Neural cell (in vitro differentiated cells): ENCODE measurements at places on chromosomes 4 and X. TPM values are rescaled to one million over a fixed set of nuclear protein-coding genes. Genes with fewer than 3 reads are reported as not detected.

The MAGEE1 gene
- polyA plus RNA-seq: 22.3 and 24.8 TPM in 2 replicates

The FAM149A gene
- polyA plus RNA-seq: 9.1 and 12.2 TPM in 2 replicates

The SLC49A3 gene
- polyA plus RNA-seq: not detected in 2 replicates

The NR3C2 gene
- 0.06 and 0.12 TPM in 2 replicates for polyA plus RNA-seq

The GNRHR gene
- not detected in 2 replicates for polyA plus RNA-seq

The PDLIM5 gene
- 1.6 and 2.7 TPM in 2 replicates for polyA plus RNA-seq

The NSUN7 gene
- 0.51 and 3.8 TPM in 2 replicates for polyA plus RNA-seq

The ABLIM2 gene
- polyA plus RNA-seq: 14.9 and 103 TPM in 2 replicates

The IQSEC2 gene
- 2.4 and 3.6 TPM in 2 replicates for polyA plus RNA-seq

The RBMX2 gene
- polyA plus RNA-seq: 68.9 and 73.3 TPM in 2 replicates

The DSPP gene
- polyA plus RNA-seq: not detected in 2 replicates

The ADAMTS3 gene
- polyA plus RNA-seq: 0.20 and 0.34 TPM in 2 replicates

The FREM3 gene
- 0.35 and 0.36 TPM in 2 replicates for polyA plus RNA-seq

The CLDN22 gene
- polyA plus RNA-seq: not detected in 2 replicates

The GSTCD gene
- 15.1 and 15.7 TPM in 2 replicates for polyA plus RNA-seq

The KLHL34 gene
- not detected in 2 replicates for polyA plus RNA-seq

The SMIM9 gene
- polyA plus RNA-seq: not detected in 2 replicates

The ZNF827 gene
- polyA plus RNA-seq: 11.2 and 12.1 TPM in 2 replicates

The CSAG3 gene
- 1.1 and 1.2 TPM in 2 replicates for polyA plus RNA-seq

The RBMXL3 gene
- polyA plus RNA-seq: not detected in 2 replicates

The SERPINA7 gene
- not detected in 2 replicates for polyA plus RNA-seq

The TMSB15A gene
- 1,130 and 1,269 TPM in 2 replicates for polyA plus RNA-seq

The HCFC1 gene
- polyA plus RNA-seq: 7.3 and 10.3 TPM in 2 replicates

The CENPE gene
- 1.1 and 1.8 TPM in 2 replicates for polyA plus RNA-seq

The SMIM10 gene
- polyA plus RNA-seq: not detected in 2 replicates

The TSC22D3 gene
- 96.8 and 115 TPM in 2 replicates for polyA plus RNA-seq

The USP26 gene
- not detected in 2 replicates for polyA plus RNA-seq

The TCEAL6 gene
- not detected in 2 replicates for polyA plus RNA-seq

The SOD3 gene
- not detected in 2 replicates for polyA plus RNA-seq

The ADH5 gene
- 185 and 201 TPM in 2 replicates for polyA plus RNA-seq

The PRDM5 gene
- polyA plus RNA-seq: 1.6 and 3.8 TPM in 2 replicates

The FDCSP gene
- polyA plus RNA-seq: not detected in 2 replicates

The TBX22 gene
- polyA plus RNA-seq: not detected in 2 replicates

The FAM236A gene
- polyA plus RNA-seq: not detected in 2 replicates

The TMEM271 gene
- polyA plus RNA-seq: 16.0 and 20.4 TPM in 2 replicates

The CENPVL1 gene
- polyA plus RNA-seq: 3.2 and 5.6 TPM in 2 replicates

The ZAR1 gene
- polyA plus RNA-seq: 0.88 TPM in 1 of 2 replicates, not detected in the other

The PCDH10 gene
- 37.0 and 38.5 TPM in 2 replicates for polyA plus RNA-seq

The SSX3 gene
- not detected in 2 replicates for polyA plus RNA-seq

The CASP6 gene
- polyA plus RNA-seq: 5.1 and 9.5 TPM in 2 replicates

The MND1 gene
- 5.6 and 10.6 TPM in 2 replicates for polyA plus RNA-seq

The P2RY4 gene
- polyA plus RNA-seq: not detected in 2 replicates

The IL2 gene
- not detected in 2 replicates for polyA plus RNA-seq

The DRD5 gene
- 0.33 and 0.46 TPM in 2 replicates for polyA plus RNA-seq

The CLDN2 gene
- polyA plus RNA-seq: not detected in 2 replicates

The IBSP gene
- not detected in 2 replicates for polyA plus RNA-seq

The MBNL3 gene
- polyA plus RNA-seq: 0.09 and 0.22 TPM in 2 replicates

The VEGFC gene
- 0.40 and 0.63 TPM in 2 replicates for polyA plus RNA-seq

The INPP4B gene
- 0.10 and 0.30 TPM in 2 replicates for polyA plus RNA-seq

The KIAA1210 gene
- polyA plus RNA-seq: 0.04 TPM in 1 of 2 replicates, not detected in the other

The UGT2B15 gene
- not detected in 2 replicates for polyA plus RNA-seq

The LRBA gene
- 7.1 and 12.6 TPM in 2 replicates for polyA plus RNA-seq

The SPANXA1 gene
- not detected in 2 replicates for polyA plus RNA-seq

The TEC gene
- not detected in 2 replicates for polyA plus RNA-seq

The ANXA3 gene
- polyA plus RNA-seq: 0.27 and 0.74 TPM in 2 replicates

The HPSE gene
- 0.16 TPM in 1 of 2 replicates, not detected in the other for polyA plus RNA-seq

The CSN1S1 gene
- not detected in 2 replicates for polyA plus RNA-seq
